ENCODE measurements at places on chromosomes 4 and X.

- peak; percentile 81 for DNase-seq
Observed at GRCh38 chr4:120769227-120769626, 153.3 kb downstream of the PRDM5 start.

DNA sequence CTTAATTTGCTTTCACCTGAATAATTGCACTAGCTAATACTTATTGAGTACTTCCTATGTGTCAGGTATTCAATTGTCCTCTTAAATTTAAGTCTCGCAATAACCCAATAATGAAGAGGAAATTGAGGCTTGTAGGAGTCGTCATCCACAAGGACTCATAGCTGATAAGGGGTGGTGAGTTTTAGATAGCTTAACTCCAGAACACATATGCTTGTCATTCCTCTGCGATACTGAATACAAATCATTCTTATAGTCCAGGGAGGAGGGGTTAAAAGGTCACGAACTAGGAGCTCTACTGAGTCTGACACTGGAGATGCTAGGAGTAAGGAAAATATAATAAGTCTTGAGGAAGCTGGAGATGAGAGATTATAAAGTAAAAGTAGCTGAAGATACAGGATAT is 1.4 kb upstream of the PACRGL start:
- no peak for DNase-seq

DNA sequence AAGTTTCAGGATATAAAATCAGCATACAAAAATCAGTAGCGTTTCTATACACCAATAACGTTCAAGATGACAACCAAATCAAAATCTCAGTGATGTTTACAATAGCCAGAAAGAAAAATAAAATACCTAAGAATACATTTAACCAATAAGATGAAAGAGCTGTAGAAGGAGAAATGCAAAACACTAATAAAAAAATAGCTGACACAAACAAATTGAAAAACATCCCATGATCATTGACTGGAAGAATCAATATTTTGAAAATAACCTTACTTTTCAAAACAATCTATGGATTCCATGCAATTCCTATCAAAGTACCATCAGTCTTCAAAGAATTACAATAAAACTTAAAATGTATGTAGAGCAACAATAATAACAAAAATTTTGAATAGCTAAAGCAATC is 1096.3 kb downstream of the FAT4 start:
- no peak for DNase-seq

DNA sequence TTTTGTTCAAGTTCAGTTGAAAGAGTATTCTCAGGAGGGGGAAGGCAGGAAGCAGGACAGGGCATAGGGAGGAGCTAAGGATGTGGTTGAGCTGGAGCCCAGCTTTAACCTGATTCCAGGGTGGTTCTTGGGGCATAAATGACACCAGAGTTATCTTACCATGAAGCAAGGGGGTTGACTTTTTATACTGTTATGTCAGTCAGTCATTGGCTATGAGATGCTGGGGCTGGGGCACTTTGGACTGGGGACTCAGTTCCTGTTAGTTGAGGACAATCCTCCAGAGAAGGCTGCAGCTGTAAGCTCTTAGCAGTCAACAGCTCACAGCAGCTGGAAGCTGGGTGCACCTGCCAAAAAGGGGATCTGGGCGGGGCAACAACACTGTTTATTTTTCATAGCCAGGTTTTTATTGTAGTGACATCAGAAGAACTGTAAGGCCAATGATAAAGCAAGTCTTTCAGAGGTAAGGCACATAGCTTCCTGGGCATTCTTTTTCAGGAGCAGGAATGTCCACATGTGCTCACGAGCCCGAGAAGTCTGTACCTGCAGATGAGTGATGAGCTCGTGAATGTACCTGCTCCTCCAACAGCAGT is 78.5 kb downstream of the MID1IP1 start:
- DNase-seq: no peak

DNA sequence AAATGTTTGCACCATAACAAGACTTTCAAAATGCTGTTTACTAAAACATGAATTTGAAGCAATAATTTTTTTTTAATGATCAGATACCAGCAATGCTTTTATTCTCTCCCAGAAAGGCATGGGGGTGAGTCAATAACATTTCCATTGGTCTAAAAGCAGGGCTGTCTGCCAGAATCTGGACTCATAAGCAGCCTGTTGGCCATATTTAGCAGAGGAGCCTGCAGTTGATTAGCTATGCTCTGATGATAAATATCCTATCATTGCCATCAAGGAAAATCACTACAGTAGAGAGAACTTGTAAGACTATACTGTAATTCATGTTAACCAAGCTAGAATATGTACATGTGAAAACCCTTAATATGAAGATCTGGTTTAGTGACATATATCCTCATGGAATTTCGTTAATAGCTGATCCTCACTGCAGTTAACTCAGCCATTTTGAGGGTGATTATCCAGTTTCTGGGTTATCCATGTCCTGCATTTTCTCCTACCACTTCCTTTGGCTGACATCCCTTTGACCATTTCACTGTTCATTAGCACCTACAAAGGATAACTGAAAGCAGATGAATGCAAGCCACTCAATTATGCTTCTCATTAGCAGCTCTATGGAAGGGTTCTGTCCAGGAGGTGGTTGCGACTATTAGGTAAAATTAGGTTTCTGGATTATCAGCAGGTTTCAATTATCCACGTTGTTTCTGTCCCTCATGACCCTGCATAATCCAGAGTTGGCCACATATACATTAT is 72.9 kb upstream of the DIAPH2 start:
- peak; percentile 1 for DNase-seq

DNA sequence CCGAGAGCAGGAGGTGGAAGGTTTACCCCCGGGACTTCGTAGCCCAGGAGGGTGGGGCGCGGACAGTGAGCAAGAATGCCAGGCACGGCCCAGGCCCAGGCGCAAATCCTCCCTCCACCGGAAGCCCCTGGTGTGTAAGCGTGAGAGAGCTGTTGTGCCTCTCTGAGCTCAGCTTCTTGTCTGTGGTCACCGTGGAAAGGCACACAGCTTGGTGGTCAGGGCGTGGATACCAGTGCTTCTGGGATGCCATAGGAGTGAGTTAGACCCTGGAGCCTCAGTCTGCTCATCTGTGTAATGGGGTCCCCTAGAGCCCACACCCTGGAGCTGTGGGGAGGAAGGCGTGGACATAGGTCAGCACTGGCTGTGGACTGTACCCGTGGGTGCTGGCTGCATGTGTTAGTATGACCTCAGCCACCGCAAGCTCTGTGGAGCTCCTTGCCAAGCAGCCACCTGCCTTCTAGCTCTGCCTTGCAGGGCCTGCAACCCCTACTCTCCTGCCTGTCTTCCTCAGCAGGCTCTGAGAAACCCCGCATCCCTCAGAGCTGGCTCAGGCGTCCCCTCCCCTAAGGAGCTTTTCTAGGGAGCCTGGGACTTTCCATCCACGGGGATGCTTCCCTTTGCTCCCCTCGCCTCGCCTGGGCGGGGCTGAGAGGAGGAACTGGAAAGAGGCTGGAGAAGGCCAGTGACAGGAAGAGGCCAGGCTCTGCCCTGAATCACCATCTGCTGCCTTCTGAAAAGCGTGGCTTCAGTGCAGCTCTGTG is 28.0 kb upstream of the AFAP1 start:
- peak; percentile 55 for DNase-seq

DNA sequence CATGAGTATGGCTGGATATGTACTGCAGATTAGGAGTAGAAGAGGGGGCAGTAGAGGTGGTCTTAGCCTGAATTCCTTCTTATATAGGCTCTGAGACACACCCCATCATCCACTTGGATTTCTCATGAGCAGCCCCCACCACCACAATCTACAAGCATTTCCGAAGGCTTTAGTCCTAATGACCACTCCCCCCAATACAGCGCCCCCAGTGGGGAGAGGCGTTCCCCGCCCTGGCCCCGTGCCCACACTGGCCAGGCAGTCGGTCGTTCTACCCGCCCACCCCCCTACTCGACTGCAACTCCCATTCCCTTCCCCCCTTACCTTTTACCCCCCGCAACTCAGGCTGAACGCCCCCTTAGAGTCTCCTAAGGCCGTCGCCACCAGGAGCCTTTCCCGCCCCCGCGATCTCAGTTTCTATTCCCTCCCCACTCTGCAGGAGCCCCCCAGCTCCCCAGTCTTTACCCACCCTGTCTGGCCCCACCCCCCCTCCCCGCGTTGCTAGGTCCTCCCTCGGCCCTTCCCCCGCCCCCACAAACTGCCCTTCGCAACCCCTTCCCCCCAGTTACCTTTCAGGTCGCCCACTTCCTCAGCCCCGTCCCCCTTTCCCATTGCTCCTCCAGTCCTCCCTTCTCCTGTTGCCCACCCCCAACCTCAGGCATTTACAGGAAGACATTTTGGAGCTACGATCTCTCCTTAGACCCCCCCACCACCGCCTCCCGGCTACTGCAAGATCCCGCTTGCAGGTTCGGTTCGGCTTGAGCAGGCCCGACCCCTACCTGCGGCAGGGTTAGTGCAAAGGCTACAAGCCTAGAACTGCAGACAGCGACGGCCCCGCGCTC is 468 bp downstream of the ZMYM3 start:
- peak; percentile 48 for DNase-seq

GRCh38 chrX:135416546-135416945 is 5.2 kb upstream of the SMIM10L2A start:
- peak; percentile 2 for DNase-seq

GRCh38 chr4:108081256-108081655 is 87.5 kb downstream of the LEF1 start:
- no peak for DNase-seq

GRCh38 chrX:18707426-18708049 is at the start of gene PPEF1:
Gene PPEF1 (plus strand): TSS chrX:18707645. CDS start chrX:18707781, 136 bp downstream.
- DNase-seq: no peak

DNA sequence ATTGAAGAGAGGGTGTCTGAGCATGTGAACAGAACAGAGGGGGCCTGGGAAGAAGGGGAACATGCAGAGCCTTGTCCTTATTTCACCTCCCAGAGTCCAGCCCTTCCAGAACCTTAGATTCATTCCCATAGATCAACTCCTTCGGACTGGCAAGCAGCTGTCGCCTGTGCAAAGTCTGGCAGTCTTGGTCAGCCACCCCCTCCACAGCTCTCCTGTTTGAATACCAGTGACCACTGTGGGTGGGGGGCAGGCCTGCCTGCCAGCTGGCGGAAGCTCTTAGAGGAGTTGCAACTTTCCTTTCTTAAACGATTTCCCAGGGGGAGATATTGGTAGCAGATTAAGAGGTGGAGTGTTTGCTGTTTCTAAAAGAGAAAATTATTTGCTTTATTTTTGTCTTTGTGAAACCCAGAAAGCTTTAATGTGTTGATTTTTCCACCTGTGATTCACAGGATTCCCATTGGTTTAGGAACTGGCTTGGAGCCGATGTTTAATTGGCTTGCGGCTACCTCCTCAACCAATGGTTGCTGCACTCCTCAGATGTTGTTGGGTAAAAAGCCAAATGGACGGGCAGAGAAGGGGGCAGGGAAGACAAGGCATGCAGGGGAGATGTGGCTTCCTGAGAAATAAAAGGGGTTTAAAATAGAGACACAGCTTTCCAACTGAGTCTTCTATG is 62.2 kb upstream of the PRPS1 start:
- DNase-seq: peak; percentile 66

- no peak for DNase-seq
Observed at GRCh38 chrX:15014281-15014680, 141.1 kb downstream of the MOSPD2 start.

DNA sequence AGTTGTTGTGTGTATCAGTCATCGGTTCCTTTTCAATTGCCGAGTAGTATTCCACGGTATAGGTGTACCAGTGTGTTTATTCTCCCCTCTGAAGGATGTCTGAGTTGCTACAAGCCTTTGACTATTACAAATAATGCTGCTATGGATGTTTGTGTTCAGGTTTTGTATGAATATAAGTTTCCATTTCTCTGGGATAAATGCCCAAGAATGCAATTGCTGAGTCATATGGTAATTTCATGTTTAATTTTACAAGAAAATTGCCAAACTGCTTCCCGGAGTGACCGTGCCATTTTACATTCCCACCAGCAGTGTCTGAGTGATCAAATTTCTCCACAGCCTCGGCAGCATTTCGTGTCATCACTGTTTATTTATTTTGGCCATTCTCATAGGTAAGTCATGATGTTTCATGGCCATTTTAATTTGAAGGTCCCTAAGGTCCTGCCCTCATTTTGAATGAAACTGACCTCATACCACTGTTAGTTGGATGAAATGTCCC is 73.9 kb downstream of the IRF2 start:
- peak; percentile 92 for DNase-seq

DNA sequence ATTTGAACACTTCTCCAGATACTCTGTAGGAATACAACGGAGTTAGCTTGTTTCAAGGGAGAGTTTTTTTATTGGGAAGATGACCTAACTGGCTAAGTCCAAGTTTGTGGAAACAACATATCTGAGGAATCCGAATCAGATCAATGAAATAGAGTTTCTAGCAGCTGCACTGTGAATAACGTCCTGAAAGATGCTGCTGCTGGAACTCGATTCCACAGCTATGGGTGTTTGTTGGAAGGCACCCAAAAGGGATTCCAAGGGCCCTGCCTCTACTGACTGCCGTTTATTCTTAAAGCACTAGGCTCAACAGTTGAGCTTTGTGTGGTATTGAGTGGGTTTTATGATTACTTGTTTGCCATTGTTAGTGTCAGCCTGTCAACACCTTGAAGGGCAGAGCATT is 6.6 kb upstream of the GBA3 start:
- DNase-seq: no peak

DNA sequence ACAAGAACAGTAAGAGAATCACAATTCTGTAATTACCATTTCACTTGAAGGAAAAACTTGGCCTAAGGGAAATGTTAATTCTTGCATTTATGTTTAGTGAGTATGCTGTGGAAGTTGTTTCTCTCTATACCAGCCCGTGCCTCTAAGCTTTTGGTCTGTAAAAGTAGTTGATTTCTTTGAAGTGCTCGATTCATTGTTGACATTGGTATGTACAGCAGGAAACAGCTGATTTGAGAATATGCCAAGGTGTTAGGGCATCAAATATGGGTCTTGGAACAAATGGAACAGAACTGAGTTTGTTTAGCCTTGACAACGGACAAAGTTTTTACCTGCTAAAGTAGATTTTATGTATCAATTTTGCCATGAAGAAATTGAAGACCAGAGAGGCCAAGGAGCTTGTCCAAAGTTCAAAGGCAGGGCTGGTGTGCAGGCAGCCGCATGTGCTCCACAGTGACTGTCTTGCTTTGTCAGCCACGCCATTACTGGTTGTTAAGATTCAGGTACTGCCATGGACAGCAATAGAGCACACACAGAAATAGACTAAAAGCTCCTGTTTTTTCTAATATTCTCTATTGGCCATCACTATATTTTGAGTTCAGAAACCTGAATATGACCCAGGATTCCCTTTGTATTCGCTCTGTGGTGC is 75.5 kb upstream of the TLR3 start:
- DNase-seq: no peak

GRCh38 chr4:101958547-101958946 is 168.0 kb downstream of the BANK1 start:
- no peak for DNase-seq

- DNase-seq: no peak
Observed at GRCh38 chr4:9600246-9600645, 156.0 kb downstream of the DEFB131A start.

DNA sequence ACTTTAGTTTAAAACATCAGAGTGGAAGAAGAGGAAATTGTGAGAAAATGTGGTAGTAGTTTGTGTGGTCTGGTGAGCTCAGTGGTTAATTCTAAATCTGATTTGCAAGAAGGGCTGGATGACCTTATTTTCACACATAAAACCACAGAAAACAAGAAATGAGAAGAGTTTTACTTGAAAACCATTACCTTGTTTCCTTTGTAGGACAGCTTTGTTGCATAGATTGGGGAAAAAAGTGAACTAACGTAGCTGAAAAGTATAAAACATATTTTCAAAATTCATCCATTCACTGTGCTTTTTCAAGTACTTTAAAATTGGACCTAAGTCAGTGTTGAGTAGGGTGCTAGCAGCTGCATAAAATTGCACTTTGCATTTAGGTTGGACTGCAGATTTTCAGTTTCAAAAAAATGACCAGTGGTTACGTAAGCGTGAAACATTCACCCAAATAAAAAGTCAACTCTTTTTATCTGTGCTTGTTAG is 211.3 kb downstream of the ARHGAP10 start:
- no peak for DNase-seq

- DNase-seq: peak; percentile 10
Observed at GRCh38 chr4:99052902-99053301, 35.7 kb downstream of the ADH5 start.
